CD4-positive, alpha-beta T cell treated with Interleukin-6 for 4 hours (primary cell): ENCODE measurements at places on chromosomes 5 and 9.

DNA sequence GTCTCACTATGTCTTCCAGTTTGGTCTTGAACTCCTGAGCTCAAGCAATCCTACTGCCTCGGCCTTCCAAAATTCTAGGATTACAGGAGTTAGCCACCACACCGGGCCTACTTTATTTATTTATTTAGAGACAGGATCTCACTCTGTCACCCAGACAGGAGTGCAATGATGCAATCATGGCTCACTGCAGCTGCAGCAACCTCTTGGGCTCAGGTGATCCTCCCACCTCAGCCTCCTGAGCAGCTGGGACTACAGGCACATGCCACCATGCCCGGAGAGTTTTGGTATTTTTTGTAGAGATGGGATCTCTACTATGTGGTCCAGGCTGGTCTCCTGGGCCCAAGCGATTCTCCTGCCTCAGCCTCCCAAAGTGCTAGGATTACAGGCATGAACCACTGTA, 32.8 kb downstream of the PHAX start:
- DNase-seq, result no peak

DNA sequence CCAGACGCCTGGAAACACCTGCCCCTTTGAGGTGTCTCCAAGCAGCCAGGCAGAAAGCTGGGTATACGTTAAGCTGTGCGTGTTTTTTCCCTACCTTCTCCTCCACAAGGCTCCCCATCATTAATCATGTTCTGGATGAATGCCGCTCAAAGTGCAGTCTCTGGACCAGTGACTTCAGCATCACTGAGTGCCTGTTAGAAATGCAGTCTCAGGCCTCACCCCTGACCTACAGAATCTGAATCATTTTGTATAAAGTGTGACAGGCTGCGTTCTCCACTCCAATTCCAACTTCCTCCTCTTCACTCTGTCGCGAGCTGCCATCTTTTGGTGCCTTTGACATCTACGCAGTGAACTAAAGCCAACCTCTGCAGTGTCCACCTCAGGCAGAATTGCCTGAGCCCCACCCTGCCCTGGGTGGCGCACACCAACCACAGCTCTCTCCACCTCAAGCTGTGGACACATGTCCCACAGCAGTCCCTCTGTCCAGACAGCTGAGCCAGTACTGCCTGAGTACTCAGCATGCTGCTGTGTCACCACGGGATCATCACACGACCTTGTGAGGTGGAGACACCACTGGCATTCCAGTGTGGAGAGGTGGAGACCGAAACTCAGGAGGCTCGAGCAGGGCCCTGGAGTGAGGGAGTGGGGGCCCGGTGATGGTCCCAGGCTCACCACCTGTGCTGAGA, 14.2 kb downstream of the PTPN3 start:
- no peak for DNase-seq

GRCh38 chr5:107321906-107322305, 348.8 kb downstream of the EFNA5 start:
- DNase-seq, result no peak

DNA sequence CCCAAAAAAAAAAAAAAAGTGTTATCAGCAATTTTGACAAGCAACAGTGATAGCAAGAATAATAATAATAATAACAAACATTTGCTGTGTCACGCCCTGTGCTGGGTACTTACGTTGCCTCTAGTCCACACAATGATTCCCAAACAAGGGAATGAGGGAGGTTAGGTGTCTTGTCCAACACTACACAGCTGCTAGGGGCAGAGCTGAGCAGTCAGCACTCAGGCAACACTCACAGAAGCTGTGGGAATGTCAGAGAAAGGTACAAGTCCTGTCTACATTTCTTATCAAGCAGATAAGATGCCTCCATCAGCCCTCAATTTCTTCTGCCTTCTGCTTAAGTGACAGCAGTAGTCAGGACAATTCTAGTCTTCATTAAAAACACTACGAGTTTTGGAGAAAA, 111.0 kb downstream of the DNAH5 start:
- DNase-seq, result no peak

DNA sequence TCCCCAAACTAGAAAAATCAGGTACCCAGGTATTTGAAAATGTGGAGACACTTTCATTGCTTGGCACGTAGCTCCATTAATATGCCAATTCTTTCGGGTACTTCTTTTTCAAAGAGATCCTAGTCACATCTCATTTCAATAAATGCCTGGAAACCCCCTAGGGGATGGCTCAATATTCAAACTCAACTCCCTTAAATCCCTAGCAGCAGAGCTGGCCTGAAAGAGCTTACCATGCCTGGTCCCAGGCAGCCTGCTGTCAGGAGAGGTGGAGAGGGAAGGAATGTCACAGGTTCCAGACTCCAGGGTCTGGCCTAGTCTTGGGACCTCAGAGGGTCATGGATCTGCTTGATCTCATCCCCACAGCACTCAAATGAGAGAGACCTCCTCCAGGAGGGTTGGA, 187.1 kb downstream of the SPOCK1 start:
- no peak for DNase-seq

- no peak for DNase-seq
These were observed 293.8 kb downstream of the CWC27 start for GRCh38 chr5:65062469-65063083.

- DNase-seq, result no peak
These were observed 45.8 kb upstream of the RNF38 start for GRCh38 chr9:36445800-36446361.

- no peak for DNase-seq
These were observed 414.4 kb downstream of the PDE4D start for GRCh38 chr5:59479086-59479485.

- DNase-seq, result no peak
These were observed 1.5 kb upstream of the NPM1 start for GRCh38 chr5:171386006-171386671.
